Common myeloid progenitor, CD34-positive (primary cell): ENCODE measurements at places on chromosomes 3 and 15.

DNA sequence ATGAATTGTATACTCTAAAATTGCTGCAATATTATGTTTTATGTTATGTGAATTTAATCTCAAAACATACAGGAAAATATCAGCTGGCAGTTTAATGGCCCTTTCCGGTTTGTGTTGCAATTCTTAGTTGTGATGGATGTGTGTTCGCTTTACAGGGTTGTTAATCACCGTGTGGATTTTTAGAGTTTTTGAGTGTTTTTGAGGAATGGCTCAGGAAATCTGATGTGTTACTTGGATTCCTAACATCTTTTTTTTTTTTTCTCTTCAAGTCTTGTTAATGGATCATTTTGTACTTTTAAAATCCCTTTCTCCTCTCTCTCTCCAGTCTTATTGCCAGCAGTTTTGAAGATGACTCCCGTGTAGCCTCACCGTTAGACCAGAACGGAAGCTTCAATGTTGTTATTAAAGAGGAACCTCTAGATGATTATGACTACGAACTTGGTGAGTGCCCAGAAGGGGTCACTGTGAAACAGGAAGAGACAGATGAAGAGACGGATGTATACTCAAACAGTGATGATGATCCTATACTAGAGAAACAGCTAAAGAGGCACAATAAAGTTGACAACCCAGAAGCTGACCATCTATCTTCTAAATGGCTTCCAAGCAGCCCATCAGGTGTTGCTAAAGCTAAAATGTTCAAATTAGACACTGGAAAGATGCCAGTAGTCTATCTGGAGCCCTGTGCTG lies 35.7 kb downstream of the MGA start:
- H3K4me1 ChIP-seq: peaks cover 24% of the 10 kb centered on the region
- peaks cover 2% of the 10 kb centered on the region for H3K36me3 ChIP-seq
- H3K4me3 ChIP-seq: no peak overlapping the region
- peak; percentile 92 for DNase-seq
- no peaks in the 10 kb centered on the region for H3K27me3 ChIP-seq

DNA sequence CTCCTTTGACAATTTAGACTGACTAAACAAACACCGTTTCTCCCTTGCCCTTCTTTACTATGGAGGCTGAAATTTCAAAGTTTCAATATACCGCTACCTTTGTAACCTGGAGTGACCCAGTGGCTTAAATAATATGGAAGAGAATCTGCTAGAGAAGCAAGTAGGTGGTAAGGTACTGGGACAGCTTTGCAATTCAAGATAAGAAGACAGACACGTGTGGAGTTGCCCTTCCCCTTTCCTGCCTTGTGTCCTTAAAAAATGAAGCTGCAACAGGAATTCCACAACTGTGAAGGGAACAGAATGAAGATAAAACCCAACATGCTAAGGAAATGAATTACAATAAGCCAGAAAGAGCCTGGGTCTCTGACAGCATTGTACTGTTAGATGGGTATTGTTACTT lies 26.4 kb downstream of the CBLB start:
- peaks cover 3% of the 10 kb centered on the region for H3K36me3 ChIP-seq
- no peak overlapping the region for H3K27ac ChIP-seq
- no peaks in the 10 kb centered on the region for H3K4me1 ChIP-seq
- H3K4me3 ChIP-seq: no peak overlapping the region
- H3K27me3 ChIP-seq: no peaks in the 10 kb centered on the region

GRCh38 chr3:95327478-95327877 lies 1264.6 kb downstream of the NSUN3 start:
- H3K4me3 ChIP-seq: no peak overlapping the region
- H3K36me3 ChIP-seq: no peaks in the 10 kb centered on the region
- no peak for DNase-seq
- no peak overlapping the region for H3K27ac ChIP-seq
- no peaks in the 10 kb centered on the region for H3K4me1 ChIP-seq

DNA sequence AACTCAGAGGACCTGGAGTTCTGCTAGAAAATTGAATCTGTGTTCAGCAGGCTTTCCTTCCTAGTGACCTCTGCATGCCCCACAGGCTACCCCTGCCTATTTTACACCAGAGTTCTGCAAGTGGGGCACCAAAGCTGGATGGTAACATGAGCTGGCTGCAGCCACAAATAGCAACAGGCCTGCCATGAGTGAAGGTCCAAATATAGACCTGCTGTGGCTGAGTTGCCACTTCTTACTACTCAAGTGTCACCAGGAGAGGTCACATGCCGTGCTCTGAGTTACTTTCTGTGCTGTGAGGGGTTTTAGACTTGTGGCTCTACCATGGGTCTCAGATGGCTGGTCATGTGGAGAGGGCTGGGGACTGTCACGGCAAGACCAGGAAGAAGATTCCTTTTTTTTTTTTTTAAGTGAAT lies at the start of gene FSD2:
Gene FSD2 (minus strand): TSS at position 76 of the 413 bp plus-strand sequence. CDS start 18,679 bp downstream, outside the sequence.
- peak; percentile 44 for DNase-seq
- H3K4me3 ChIP-seq: no peak within 1 kb of the TSS
- peaks cover 11% of the 10 kb centered on the region for H3K4me1 ChIP-seq
- no peak within 1 kb of the TSS for H3K27ac ChIP-seq

DNA sequence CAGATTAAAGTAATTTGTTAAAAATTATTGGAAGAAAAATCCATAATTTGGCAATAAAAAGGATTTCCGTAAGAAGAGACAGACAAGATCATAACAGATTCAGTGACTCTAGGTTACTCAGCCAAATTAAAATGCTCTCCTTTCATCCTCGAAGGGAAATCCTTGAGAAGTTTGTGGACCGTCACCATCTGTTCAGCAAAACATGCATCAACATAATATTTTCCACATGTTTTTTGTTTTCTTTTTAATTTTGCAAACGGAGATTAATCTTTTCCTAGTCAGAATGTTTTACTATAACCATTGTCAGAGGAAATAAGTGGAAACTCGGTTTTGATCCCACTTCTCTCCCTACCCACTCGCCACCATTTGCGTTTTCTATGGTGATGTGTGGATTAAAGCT lies 128.3 kb downstream of the TMCO5A start:
- H3K4me3 ChIP-seq: no peak overlapping the region
- no peak overlapping the region for H3K27ac ChIP-seq
- H3K4me1 ChIP-seq: no peaks in the 10 kb centered on the region
- no peaks in the 10 kb centered on the region for H3K36me3 ChIP-seq

- H3K27ac ChIP-seq: no peak overlapping the region
- H3K27me3 ChIP-seq: no peaks in the 10 kb centered on the region
- no peak overlapping the region for H3K4me3 ChIP-seq
- no peak for DNase-seq
Measured at GRCh38 chr3:134326760-134327593, 47.3 kb downstream of the AMOTL2 start.

DNA sequence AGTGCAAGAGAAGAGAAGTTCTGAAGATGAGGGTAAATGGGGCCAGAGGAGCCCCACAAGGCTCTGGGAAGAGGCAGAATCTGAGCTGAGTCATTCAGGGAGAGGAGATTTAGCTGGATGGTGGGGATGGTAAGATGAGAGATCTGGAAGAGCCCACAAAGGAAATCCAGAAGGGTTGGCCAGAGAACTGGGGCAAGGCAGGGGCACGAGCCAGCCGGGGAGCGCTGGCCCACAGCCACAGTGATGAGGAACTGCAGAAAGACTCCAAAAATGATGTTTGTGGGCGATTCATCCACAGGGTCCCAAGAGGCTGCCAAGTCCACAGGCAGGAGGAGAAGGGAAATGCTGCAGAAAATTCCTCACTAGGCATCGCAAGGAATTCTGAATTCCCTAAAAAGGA lies 75.9 kb upstream of the ATP2B2 start:
- no peak overlapping the region for H3K4me3 ChIP-seq
- no peaks in the 10 kb centered on the region for H3K36me3 ChIP-seq
- peaks cover 28% of the 10 kb centered on the region for H3K27me3 ChIP-seq
- H3K27ac ChIP-seq: no peak overlapping the region

DNA sequence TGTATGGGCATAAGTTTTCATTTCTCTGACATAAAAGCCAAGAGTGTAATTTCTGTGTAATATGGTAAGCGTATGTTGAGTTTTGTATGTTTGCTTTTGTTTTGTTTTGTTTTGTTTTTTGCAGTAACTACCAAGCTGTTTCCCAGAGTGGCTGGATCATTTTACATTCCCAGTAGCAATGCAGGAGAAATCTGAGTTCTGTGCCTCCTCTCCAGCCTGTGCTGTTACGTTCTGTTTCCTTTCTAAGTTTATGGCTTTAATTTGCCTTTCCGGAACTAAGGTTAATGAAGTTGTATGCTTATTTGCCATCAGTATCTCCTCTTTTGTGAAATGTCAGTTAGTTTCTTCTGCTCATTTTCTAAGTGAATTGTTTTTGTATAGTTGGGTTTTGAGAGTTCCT lies 307.8 kb downstream of the GABRG3 start:
- no peaks in the 10 kb centered on the region for H3K4me1 ChIP-seq
- DNase-seq: no peak
- H3K4me3 ChIP-seq: no peak overlapping the region
- H3K36me3 ChIP-seq: no peaks in the 10 kb centered on the region

GRCh38 chr15:44801364-44801763 lies 65.0 kb downstream of the TRIM69 start:
- H3K27ac ChIP-seq: no peak overlapping the region
- no peak for DNase-seq
- no peaks in the 10 kb centered on the region for H3K27me3 ChIP-seq
- no peaks in the 10 kb centered on the region for H3K36me3 ChIP-seq
- no peak overlapping the region for H3K4me3 ChIP-seq

DNA sequence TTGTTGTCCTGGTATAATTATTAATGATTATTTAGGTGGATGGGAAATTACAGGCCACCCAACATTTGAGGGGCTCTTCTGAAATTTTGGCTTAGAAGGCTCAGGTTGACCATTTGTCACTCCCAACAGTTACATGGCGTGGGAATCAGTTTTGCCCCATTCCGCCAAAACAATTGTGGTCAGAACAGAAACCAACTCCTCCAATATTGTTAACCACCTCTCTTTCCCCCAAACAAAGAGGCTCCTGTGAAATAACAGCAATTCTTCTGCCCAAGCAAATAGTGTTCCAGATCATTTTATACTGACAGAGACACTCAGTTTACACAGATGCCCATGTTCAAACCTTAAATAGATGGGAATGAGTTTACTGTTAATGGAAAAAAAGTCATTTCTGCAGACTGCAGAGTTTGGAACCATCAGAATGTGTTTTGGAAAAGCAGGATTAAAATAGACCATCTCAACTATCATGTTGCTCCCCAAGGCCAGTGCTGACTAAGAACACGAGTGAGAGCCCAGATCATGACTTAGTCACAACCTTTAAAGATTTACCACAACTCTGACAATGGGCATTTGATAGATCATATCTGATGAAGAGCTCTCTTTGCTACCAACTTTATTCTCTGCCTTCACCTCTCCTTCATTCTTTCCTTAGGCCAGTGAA lies 102.1 kb downstream of the DUT start:
- H3K27me3 ChIP-seq: no peaks in the 10 kb centered on the region
- peaks cover 20% of the 10 kb centered on the region for H3K36me3 ChIP-seq
- H3K27ac ChIP-seq: no peak overlapping the region
- H3K4me1 ChIP-seq: no peaks in the 10 kb centered on the region
- no peak for DNase-seq

GRCh38 chr3:49916686-49917085 lies 12.9 kb downstream of the MON1A start:
- DNase-seq: no peak
- H3K4me3 ChIP-seq: no peak overlapping the region
- no peak overlapping the region for H3K27ac ChIP-seq
- H3K4me1 ChIP-seq: no peaks in the 10 kb centered on the region
- H3K27me3 ChIP-seq: no peaks in the 10 kb centered on the region

GRCh38 chr3:56889131-56889530 lies 87.4 kb upstream of the ARHGEF3 start:
- peaks cover 17% of the 10 kb centered on the region for H3K4me1 ChIP-seq
- H3K4me3 ChIP-seq: no peak overlapping the region
- H3K27ac ChIP-seq: no peak overlapping the region
- H3K36me3 ChIP-seq: no peaks in the 10 kb centered on the region

DNA sequence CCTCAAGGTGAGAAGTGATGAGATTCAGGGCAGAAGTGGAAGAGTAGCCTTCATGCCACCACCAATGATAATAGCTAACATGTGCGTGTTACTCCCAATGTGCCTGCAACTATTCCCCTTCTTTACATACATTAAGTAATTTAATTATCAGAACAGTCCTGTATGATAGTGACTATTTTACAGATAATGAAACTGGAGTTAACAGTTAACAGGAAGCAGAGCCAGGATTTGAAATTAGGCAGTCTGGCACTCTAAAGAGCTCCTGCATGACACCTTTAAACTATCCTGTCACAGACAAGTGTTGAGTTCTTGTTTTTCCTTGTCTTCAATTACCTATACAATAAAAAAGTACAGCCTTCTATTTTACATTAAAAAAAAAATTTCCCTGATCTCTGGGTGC lies 148.8 kb downstream of the LEKR1 start:
- no peak overlapping the region for H3K27ac ChIP-seq
- H3K36me3 ChIP-seq: no peaks in the 10 kb centered on the region
- DNase-seq: no peak
- no peaks in the 10 kb centered on the region for H3K4me1 ChIP-seq
- no peaks in the 10 kb centered on the region for H3K27me3 ChIP-seq

DNA sequence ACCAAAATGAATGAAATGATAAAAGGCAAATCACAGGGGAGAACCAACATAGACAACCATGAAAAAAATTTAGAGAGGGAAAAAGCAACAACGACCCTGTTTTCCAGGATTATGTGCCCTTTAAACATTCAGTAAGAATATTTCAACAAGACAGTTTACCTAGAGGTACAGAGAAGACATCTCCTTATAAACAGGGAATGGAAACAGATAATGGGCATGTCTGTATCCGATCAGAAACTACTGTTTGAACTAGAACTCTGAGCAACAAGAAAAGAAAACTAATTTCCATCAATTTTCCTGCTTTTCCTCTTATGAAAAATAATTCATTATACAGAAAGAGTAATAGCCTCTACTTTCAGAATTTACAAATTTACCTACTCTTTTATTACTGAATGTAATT lies 39.3 kb downstream of the DLG1 start:
- H3K36me3 ChIP-seq: peaks cover 3% of the 10 kb centered on the region
- H3K4me1 ChIP-seq: no peaks in the 10 kb centered on the region
- no peak for DNase-seq
- H3K4me3 ChIP-seq: no peak overlapping the region
- H3K27ac ChIP-seq: no peak overlapping the region

GRCh38 chr3:58350627-58351013 lies 17.9 kb downstream of the PXK start:
- H3K27me3 ChIP-seq: no peaks in the 10 kb centered on the region
- H3K4me3 ChIP-seq: peak overlapping the region; percentile 5
- peak; percentile 81 for DNase-seq
- peak overlapping the region; percentile 25 for H3K27ac ChIP-seq

GRCh38 chr15:80838012-80838411 lies 58.8 kb downstream of the CEMIP start:
- no peaks in the 10 kb centered on the region for H3K4me1 ChIP-seq
- no peak for DNase-seq
- H3K27ac ChIP-seq: no peak overlapping the region
- H3K4me3 ChIP-seq: no peak overlapping the region
- no peaks in the 10 kb centered on the region for H3K36me3 ChIP-seq
- no peaks in the 10 kb centered on the region for H3K27me3 ChIP-seq

- DNase-seq: no peak
- no peak overlapping the region for H3K4me3 ChIP-seq
- H3K4me1 ChIP-seq: no peaks in the 10 kb centered on the region
- H3K27ac ChIP-seq: no peak overlapping the region
- no peaks in the 10 kb centered on the region for H3K36me3 ChIP-seq
Measured at GRCh38 chr3:10697918-10698317, 118.1 kb upstream of the SLC6A11 start.
